T-helper 17 cell (primary cell): ENCODE measurements at places on chromosomes 4 and X. TPM values are rescaled to one million over a fixed set of nuclear protein-coding genes. Genes with fewer than 3 reads are reported as not detected.

Gene SOX3
- not detected for total RNA-seq

Gene SPANXB1
- not detected for total RNA-seq

Gene PROM1
- not detected for total RNA-seq

Gene FAM236A
- total RNA-seq, result not detected

Gene ADAM29
- not detected for total RNA-seq

Gene GAGE13
- not detected for total RNA-seq

Gene MAMLD1
- 1.9 TPM for total RNA-seq

Gene ETDB
- not detected for total RNA-seq

DNA sequence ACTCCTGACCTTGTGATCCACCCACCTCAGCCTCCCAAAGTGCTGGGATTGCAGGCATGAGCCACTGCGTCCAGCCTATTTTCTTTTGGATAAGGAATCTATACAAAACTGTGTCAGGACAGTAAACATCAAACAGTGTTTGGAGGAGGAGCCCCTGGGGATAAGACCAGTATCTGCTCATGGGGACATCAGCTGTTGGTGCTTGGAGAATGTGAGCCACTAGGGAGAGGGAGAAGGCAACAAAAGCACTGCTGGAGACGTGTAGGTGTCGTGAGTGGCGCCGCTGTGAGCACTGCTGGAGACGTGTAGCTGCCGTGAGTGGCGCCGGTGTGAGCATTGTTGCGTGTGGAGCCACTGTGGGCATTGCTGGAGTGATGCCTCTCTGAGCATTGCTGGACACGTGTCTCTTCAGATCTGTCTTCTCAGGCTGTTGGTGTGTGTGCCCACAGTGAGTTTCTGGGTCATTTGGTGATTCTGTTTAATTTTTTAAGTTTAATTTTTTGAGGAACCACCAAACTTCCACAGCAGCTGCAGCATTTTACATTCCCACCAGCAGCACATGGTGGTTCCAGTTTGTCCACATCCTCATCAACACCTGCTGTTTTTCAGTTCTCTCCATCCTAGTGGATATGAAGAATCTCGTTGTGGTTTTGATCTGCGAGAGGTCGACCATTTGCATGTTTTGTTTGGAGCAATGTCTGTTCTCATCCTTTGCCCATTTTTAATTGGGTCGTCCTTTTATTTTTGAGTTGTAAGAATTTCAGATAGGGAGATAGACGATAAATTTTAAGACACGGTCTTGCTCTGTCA lies 19.0 kb downstream of the DGKQ start:
- DNase-seq, result no peak

GRCh38 chr4:56668267-56668666 lies 12.8 kb downstream of the HOPX start:
- DNase-seq, result no peak

GRCh38 chrX:124005228-124005627 lies 43.7 kb downstream of the STAG2 start:
- DNase-seq, result no peak

GRCh38 chr4:184693056-184693455 lies 40.8 kb downstream of the CENPU start:
- no peak for DNase-seq

DNA sequence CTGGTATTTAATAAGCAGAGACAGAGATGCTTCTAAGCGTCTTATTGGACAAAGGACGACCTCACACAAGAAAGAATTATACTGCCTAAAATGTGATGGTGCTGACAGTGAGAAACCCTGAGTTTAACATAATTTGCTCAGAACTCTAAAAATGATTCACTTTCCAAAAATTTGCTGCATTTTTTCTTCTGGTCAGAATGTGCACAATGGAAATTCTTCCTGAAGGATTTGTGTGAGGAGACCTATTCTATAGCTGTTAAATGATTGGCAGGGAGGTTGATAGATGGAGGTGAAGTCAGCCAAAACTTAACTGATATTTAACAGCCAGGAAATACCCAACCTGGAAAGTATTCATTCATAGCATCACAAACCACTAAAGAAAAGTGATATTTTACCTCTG lies 1.7 kb downstream of the MAGEC3 start:
- DNase-seq, result no peak

DNA sequence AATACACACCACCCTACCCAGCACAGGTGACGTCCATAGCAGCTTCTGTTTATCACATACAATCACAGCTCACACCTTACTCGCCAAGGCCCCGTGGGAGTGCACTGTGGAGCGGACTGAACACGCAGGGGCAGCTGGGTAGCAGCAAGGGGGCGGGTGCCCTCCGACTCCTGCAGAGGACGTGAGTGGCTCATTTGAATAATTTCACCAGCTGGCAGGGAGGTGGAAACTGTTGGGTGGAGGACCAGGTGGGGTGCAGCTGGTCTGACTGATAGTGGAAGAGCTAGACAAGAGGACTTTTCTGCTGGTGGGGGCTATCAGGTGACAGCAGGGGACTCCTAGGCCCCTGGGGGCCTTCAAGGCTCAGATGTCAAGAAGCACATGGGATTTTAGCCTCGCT lies 16.3 kb downstream of the MAN2B2 start:
- no peak for DNase-seq

DNA sequence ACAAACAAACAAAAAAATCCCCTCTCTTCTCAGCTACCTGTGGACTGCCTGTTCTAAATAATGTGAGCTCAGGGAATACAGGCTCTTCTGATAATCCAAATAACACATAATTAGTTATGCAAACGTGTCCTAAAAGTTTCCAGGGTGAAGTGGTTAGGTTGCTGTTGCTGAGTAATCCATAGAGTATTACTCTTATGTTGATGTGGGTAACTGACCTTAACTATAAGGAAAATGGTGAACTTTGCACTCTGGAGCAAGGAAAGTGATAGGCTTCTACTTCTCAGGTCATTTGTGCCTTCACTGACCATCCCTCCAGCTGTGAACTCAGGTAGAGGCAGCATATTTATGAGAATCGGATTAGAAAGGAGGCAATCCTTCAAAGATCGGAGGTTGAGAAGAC lies 19.9 kb downstream of the MSN start:
- DNase-seq, result no peak

DNA sequence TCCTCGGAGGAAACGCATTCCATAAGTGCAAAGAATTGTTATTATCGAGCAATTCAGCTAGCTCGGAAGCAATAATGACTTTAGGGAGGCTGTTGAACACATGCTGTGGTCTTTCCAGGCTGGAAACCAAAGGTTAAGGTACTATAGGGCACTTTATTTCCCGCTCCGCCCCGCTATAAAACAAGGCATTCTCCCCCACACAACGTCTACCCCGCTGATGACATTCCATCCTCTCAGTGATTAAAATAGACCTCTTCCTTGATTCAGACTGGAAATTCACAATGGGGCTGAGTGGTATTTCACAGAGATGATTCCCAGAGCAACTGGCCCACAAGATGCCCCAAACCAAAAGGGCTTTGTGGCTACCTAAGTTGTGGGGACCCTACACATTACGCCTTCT lies 196.4 kb downstream of the STIM2 start:
- DNase-seq, result no peak

- DNase-seq, result no peak
These were observed 69.7 kb downstream of the FAT1 start for GRCh38 chr4:186653969-186654368.

DNA sequence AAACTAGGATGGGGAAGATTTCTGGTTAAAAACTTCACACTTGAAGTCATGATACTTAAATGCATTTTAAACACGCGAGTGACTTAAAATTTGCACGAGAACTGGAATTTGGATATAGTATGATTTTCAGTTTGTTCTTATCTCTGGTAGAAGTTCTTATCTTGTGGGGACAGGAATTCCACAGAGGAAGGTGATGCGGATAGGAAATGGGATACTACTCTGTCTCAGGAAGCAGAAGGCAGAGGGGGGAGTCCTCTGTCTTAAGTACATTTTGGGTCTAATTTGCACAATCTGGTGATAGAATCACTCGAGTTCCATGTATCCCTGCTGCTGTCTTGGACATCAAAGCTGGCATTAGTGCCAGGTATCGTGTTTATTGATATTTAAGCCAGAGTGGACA lies 53.3 kb downstream of the TLL1 start:
- DNase-seq, result no peak

DNA sequence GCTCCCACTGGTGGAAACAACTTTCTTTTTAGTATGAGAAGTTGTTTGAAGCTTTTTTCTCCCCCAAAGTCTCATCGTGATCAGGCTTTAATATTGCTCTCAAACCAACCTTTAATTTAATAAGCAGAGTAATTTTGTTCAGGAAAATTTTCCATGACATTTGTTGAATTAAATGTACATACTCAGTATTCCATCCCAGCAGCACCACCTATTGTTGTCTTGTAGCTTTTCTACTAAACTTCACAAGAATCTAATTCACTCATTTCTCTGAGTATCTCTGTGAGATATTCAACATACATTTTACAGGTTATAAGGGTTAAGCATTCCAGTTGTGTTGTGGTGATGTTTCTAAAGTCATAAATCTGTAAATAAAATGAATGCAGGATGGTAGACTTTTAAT lies 218.3 kb upstream of the HAND2 start:
- DNase-seq, result no peak

DNA sequence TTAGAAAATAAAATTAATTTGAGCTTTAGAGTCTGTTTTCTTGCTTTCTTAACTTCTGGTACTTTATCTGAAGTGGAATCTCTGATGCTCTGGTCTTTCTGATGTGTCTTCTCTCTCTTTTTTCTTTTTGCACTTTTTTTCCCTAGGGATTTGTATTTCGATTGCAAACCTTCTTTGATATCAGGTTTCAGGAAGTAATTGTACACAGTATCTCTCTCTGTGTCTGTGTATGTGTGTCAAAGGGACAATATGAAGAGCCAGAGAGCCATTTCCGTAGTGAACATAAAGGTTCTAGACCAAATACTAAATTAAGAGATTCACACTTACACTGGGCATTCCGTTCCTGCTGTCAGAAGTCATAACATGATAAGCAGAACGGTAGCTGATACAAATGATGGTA lies 325.0 kb downstream of the PCDH7 start:
- no peak for DNase-seq
